ENCODE measurements at places on chromosomes 13 and 19.
A peak's percentile ranks its signal among the peaks of the same experiment; 100 is the strongest.

GRCh38 chr19:46180701-46181387 lies 32.8 kb downstream of the IGFL2 start:
- peak; percentile 25 for DNase-seq

GRCh38 chr13:21696865-21697448 lies 26.1 kb downstream of the FGF9 start:
- DNase-seq, result no peak

GRCh38 chr13:53068585-53069520 lies 40.2 kb downstream of the OLFM4 start:
- no peak for DNase-seq

DNA sequence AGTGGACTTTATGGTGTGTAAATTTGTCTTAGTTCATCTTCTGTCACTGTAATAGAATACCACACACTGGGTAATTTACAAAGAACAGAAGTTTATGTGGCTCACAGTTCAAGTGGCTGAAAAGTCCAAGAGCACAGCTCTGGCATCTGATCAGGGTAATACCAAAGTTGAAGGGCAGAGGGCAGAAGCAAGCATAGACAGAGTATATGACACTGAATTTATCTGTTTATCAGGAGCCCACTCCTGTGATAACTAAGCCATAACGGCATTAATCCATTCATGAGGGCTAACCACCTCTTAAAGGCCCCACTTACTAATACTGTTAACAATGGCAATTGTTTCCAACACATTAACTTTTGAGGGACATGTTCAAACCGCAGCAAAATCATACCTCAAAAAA lies 4.0 kb upstream of the RFXAP start:
- peak; percentile 27 for DNase-seq

- no peak for DNase-seq
Observed at GRCh38 chr13:44362394-44363040, 11.1 kb upstream of the SERP2 start.

- no peak for DNase-seq
Observed at GRCh38 chr19:18232540-18233223, 6.4 kb upstream of the PDE4C start.

DNA sequence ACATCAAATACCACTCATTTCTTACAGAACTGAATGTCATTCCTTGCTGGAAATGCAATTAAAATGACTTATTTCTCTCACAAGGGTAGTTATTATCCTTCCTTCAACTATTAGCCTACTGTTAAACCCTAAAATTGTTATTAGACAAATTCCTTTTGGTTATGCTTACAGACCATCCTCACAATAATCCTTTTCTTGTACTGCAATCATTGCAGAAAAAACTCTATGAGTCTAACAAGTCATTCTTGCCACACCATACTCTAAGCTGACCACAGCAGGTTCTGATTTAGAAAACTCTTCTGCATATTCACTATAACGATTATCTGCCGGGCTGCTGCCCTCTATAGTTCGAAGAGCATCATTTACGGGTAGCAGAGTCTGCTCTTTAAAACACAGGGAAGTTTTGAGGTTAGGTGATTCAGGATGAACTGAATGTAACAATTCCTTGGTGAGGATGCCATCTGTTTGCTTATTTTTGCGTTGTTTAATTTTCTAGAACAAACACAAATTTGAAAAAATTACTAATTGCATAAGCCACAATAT lies 38.2 kb downstream of the MTMR6 start:
- peak; percentile 42 for DNase-seq

DNA sequence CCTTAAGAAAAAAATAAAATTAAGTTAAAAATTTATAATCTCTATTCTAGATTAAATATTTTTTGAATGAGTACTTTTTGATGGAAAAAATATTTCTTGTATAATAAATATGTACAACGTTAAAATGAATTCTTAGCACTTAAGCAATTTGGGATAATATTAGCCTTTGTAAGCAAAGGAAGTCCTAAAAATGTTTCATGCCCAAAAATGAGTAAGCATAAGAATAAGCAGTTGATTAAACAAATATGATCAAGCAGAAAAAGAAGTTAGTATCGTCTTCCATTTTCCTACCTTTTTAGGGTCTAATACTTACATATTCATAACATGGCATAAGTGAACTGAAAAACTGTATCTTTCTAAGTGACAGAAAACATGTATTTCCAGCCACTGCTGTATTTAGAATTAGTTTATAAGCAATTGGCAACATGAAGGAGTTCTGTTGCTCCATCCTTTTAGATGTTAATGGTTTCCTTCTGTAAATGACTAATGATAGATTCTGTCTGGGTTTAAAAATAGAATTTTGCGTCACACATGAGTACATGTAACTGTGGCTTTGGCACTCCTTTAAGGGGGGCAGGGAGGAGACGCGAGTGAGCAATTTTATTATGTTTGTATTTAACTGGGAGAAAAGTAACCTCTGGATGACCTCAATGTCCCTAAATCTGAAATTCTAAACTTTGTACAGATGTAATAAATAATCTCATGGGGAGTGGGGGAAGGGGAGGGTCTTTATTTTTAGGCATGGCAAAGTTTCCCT lies 237.4 kb downstream of the RGCC start:
- peak; percentile 79 for DNase-seq

DNA sequence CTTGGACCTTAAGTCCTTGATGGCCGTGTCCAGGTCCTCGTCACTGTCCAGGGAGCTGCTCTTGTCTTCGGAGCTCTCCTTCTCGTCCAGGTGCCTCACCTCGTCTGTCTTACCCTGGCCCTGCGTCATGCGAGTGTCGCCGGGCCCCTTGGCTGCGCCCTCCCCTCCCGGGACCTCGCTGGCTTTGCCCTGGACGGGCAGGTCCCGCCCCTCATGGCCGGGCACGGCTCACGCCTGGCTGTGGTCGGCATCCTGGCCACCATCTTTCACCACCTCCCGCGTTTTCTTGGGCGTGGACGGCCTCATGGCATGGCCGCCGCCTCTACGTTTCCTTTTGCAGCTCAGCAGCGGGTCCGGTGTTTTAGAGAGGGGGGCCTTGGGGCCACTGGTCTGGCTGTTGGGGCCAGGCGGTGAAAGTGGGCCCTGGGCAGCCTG lies 14.8 kb downstream of the RB1 start:
- no peak for DNase-seq

- peak; percentile 38 for DNase-seq
Observed at GRCh38 chr13:93235258-93236015, 8.8 kb downstream of the GPC6 start.

- DNase-seq, result no peak
Observed at GRCh38 chr13:37995092-37995491, 125.5 kb upstream of the TRPC4 start.

DNA sequence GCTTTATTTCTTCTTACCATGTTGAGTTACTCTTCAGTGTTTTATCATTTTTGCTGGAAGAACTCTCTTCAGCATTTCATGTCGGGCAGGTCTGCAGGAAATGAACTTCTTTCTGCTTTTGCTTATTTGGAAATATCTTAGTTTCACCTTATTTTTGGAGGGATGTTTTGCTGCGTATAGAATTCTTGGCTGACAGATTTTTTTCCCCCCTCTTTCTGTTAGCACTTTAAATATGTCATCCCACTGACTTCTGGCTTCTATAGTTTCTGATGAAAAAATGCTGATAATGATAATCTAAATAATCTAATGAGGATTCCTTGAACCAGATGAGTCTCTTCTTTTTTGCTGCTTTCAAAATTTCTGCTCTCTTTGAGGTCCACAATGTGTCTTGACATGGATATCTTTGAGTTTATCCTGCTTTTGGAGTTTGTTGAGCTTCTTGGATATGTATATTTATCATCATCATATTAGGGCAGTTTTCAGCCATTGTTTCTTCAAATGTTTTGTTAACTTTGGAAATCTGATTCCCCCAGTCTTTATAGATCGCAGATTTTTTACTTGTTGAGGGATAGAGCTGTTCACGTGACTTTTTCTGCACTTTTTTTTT lies 20.4 kb downstream of the ZMYM2 start:
- no peak for DNase-seq

- DNase-seq, result no peak
Observed at GRCh38 chr19:7482584-7483439, 6.0 kb downstream of the PEX11G start.

DNA sequence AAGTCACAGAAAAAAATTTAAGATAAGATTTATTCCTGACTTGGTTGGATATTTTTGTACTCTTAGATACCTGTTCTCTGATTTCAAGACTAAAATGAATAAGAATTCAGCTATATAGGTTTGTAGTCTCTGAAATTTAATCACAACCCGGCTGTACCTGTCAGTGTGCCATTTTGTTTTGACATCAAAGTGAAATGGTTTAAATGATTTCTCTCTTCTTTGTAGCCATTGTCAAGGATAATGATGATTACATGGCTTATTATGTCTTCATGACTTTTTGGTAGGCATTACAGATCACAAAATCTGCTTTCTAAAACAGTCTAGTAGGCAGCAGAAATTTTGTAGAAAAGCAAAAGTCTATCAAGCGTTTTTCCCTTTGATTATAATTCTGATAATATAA lies 72.5 kb downstream of the PCDH17 start:
- no peak for DNase-seq

- DNase-seq, result no peak
Observed at GRCh38 chr13:101739382-101740178, 287.1 kb downstream of the ITGBL1 start.

DNA sequence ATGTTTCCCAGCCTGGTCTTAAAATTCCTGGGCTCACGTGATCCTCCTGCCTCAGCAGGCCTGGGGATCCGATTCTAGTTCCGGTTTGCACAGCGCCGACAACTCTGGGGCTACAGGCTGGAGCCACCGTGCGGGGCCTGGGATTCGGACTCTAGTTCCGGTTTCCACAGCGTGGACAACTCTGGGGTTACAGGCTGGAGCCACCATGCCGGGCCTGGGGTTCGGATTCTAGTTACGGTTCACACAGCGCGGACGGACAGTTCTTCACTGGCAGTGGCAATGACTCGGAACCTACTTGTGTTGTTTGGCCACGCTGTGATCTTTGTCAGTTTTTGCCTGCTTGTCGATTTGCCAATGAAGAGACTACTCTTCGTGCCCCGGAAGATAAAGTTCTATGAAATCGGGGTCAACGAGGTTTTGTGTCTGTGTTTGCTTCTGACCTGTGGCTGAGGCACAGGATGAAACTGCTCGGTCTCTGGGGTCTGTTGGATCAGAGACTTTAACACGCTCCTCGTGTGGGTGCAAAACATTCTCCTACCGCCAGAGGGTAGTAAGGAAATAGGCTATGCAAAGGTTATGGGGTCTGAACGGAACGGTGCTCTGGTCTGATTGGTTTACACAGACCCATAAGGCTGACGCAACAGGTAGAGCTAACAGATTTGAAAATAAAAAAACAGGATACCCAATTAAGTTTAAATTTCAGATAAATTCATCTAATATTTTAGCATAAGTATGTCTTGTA lies 12.1 kb upstream of the ZSCAN1 start:
- peak; percentile 66 for DNase-seq

DNA sequence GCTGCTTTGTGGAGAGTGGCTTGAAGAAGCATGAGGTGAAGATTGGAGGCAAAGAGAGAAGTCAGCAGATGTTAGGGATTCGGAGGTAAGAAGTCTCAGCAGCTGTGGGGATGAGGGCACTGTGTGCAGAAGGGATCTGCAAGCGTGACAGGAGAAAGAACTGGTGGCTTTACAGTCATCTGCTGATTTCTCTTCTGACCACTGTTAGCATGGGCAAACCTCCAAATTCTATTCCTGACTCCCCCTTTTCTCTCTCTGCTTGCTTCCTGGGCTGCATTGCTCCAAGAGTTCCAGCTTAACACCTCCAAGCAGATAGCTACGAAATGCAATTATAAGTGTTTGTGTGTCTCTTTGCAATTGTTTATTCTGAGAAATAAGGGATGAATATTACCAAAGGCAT lies 159.6 kb downstream of the GGACT start:
- no peak for DNase-seq

- DNase-seq, result peak; percentile 69
Observed at GRCh38 chr13:60590800-60591747, 194.1 kb downstream of the TDRD3 start.
